ENCODE measurements at places on chromosomes 2 and 18.

DNA sequence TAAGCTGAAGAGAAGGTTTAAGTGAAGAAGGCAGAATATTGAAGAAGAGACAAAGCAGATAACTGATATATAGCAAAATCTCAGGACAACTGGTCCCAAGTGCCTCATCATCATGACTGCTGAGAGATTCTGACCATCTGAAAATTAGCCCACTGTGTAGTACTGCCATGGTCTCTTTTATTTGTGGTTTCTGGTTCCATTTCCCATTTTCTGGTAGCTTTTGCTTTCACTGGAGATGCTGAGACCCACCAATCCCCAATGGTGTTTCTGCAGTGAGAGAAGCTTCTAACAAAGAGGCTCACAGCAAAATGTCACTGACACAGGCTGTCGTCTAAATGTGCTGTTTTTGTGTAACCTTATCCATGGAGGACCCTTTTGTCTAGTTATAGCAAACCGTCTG is 79.5 kb downstream of the TMEM163 start:
- no peak for DNase-seq

DNA sequence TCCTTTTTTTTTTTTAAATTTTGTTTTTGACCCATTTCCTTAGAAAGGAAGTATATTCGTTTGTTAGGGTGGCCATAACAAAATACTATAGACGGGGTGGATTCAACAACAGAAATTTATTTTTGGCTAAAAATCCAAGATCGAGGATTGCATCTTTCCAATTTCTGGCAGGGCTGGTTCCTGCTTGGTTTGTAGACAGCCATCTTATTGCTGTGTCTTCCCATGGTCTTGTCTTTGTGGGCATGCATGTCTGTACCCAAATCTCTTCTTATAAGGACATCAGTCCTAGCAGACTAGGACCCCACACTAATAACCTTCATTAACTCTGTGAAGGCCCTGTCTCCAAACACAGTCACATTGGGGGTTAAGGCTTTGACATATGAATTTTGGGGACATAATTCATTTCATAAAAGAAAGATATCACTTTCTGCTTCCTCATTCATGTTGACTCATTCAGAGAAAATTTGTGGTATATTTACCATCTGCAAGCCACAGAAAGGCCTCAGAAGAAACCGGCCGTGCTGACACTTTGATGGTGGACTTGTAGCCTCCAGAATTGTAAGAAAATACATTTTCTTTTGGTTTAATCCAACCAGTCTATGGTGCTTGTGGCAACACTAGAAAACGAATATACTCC is 262.1 kb downstream of the LPIN1 start:
- DNase-seq, result no peak

GRCh38 chr2:232865165-232865564 is 4.9 kb upstream of the SNORC start:
- no peak for DNase-seq

GRCh38 chr2:95001701-95002100 is 23.8 kb upstream of the MAL start:
- no peak for DNase-seq

DNA sequence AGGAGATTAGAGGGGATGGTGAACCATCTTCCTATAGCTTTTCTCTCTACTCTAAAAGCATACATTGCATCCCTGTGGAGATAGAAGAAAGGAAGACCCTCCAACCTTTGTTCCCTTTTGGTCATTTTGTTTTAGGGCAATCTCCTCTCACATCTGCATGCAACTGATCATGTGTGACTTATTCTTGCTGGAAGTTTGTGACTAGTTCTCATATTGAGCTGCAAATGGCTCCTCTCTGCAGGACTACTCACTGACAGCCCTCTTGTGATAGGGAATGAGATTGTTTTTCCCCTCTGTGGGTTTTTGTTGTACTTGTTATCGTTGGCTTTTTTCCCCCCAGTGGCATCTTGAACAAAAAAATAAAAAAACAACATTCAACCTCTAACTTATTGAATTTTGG is 416.0 kb upstream of the CNTNAP5 start:
- DNase-seq, result no peak

DNA sequence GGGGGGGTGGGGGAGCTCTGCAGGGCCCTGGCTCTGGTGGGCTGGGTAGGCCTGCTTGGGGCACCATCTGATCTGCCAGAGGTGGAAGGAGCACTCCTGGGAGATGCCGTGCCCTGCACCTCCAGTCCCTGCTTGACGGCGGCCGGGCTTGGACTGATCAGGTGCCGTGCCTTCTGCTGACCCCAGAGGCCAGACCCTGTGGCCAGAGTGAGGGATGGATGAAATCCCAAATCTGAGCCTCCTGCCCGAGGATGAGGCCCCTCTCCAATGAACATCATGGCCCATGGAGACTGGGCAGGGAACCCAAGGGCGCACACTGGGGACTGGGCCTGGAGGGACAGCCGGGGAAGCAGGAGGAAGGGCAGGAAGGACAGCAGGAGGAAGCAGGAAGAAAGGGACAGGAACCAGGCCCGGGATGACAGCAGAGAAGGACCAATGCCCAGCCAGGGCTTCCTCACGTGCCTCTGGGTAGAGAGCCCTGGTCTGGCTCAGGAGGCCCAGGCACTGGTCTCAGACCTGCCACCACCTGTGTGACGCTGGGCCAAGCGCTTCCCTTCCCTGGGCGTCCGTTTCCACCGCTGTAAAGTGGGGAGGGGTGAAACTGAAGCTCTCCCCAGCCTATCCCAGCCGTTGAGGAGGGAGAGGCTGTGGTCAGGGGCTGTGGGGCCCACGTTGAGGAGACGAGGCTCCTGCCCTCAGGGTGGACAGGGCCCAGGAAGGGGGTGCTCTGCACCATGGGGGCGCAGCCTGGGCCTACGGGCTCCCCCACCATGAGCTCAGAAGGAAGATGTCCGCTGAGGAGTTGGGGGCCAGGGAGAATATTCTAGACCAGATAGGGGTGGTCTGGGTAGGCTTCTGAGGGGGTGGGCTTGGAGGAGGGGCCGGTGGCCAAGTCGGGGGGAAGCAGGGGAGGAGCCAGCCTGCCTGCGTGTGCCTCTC is 1.0 kb upstream of the GPR35 start:
- no peak for DNase-seq

- DNase-seq, result no peak
These were observed 178.3 kb upstream of the CCDC68 start for GRCh38 chr18:55137602-55138001.
